Mesothelial cell of epicardium (in vitro differentiated cells): ENCODE measurements at places on chromosomes 5 and 9. TPM values are rescaled to one million over a fixed set of nuclear protein-coding genes. Genes with fewer than 3 reads are reported as not detected.

The PDGFRB gene
- 100 to 105 TPM (median 102 TPM) in 3 replicates for total RNA-seq

GRCh38 chr9:98654247-98654646 is 54.5 kb downstream of the GABBR2 start:
- H3K27me3 ChIP-seq = peaks cover 16% of the 10 kb centered on the region
- H3K4me3 ChIP-seq = no peak overlapping the region
- no peaks in the 10 kb centered on the region for H3K36me3 ChIP-seq
- H3K4me1 ChIP-seq = no peaks in the 10 kb centered on the region
- no peak for DNase-seq
- no peak overlapping the region for H3K27ac ChIP-seq

The TMEM252 gene
- total RNA-seq = not detected in 3 replicates

GRCh38 chr9:38025166-38025565 is 43.9 kb downstream of the SHB start:
- peak overlapping the region; percentile 100 for H3K27ac ChIP-seq
- peaks cover 88% of the 10 kb centered on the region for H3K4me1 ChIP-seq
- no peaks in the 10 kb centered on the region for H3K36me3 ChIP-seq
- no peak for DNase-seq
- no peaks in the 10 kb centered on the region for H3K27me3 ChIP-seq

DNA sequence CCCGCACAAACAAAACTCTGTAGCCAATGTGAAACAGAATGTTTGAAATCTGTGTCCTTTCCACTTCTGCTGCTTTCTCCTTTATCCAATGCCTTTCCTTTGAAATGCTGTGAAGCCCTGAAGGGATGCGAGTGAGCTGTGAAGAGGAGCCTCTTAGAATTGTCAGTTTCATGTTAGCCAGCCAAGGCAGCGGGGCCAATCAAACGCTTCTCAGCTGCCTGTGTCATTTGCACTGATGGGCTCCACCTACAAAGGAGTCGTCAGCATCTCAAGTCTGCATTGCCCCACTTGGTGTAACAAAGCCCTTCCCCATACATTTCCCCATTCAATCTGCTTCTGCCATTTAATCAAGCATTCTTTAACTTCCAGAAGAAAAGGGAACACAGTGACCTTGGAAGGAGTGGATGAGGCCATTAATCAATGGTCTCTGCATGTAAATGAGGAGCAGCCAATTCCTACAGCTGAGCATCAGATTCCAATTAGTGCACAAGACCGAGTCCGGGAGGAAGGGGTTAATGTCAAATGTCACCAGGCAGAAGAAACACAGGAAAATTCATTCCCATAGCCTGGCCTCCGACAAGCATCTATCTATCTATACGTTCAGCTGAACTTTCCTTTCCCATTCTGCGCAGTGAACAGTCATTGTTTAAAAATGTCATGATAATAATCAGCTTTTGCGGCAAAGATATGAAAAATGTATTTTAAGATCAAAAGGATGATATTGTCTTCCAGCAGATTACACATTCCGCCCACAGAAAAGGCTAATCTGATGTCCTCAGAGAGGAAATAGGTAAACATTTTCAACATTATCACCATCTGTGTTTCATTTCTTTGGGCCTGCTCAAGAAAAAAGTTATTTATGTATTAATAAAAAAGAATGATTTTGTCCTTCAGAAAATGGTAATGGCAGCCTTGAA is 154.6 kb downstream of the FSTL4 start:
- no peaks in the 10 kb centered on the region for H3K36me3 ChIP-seq
- H3K4me1 ChIP-seq = peaks cover 89% of the 10 kb centered on the region
- DNase-seq = no peak
- no peak overlapping the region for H3K4me3 ChIP-seq

DNA sequence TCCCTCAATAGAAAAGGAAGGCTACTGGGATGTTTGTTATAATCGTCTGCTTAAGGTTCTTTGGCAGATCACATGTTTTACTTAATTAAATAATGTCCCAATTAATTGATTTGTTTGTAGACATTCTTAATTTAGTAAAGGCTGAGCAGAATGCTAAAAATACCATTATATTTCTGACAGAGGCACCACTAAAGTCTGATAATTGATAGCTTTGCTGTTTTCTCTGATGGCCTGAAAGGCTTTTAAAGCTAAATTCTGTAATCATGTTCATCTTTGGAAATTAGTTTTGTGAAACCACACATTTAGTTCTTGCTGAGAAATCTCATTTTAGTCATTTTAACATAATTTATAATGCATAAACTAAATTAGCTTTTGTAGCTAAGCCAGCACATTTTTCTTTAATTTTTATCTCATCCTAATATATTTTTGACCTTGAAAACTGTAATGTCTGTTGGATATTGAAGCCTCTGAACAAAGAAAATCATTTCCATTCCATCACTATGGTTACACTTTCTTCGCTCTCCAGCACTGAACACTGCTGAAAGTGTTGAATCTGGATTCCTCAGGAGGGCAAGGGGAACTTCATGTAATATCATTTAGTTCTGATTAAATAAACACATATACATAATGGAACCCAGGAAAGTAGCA is 329.4 kb downstream of the ELAVL2 start:
- no peak for DNase-seq
- no peaks in the 10 kb centered on the region for H3K4me1 ChIP-seq
- H3K27ac ChIP-seq = no peak overlapping the region
- H3K27me3 ChIP-seq = peaks cover 21% of the 10 kb centered on the region
- H3K36me3 ChIP-seq = no peaks in the 10 kb centered on the region
- no peak overlapping the region for H3K4me3 ChIP-seq

The CCL27 gene
- total RNA-seq = 0.61 to 0.84 TPM in 2 of 3 replicates, not detected in the other

DNA sequence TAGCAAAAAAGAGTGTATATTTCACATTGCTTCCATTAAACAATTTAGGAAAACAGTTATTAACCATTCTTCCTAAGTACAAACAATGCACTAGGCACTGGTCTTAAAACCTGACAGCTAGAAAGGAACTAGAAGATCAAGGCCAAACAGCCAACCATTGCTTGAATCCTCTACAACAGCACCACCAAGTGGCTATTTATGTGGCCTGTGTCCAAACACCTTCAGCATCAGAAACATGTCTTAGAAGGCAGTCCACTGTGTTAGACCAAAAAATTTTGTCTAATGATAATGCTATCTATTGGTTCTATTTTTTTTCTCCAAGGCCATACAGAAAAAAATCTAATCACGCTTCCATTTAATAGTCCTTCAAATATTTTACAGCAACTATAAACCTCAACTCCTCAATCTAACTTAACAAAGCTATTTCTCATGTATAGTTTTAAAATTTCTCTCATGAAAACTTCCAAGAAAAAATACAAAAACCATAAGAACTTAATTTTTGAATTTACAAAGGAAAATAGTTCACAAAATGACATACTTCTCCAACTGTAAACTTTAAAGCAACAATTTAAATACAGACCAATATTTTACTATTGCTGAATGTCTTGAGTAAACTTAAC is 36.1 kb downstream of the CAAP1 start:
- no peaks in the 10 kb centered on the region for H3K4me1 ChIP-seq
- H3K27me3 ChIP-seq = no peaks in the 10 kb centered on the region
- peaks cover 31% of the 10 kb centered on the region for H3K36me3 ChIP-seq
